Naive thymus-derived CD4-positive, alpha-beta T cell (primary cell): ENCODE measurements at places on chromosomes 2 and 18. TPM values are rescaled to one million over a fixed set of nuclear protein-coding genes. Genes with fewer than 3 reads are reported as not detected.

AP1S3 gene
- 0.88 TPM for total RNA-seq

C2orf78 gene
- total RNA-seq = not detected

STRADB gene
- total RNA-seq = 17.8 and 18.4 TPM in 2 replicates

BOLL gene
- not detected for total RNA-seq

KCNG2 gene
- total RNA-seq = not detected in 2 replicates

TET3 gene
- 24.9 TPM for total RNA-seq

MEP1B gene
- total RNA-seq = 0.35 TPM

PLCD4 gene
- total RNA-seq = 0.45 TPM

NGEF gene
- not detected in 2 replicates for total RNA-seq

SLC40A1 gene
- total RNA-seq = 24.4 TPM

ATOH8 gene
- total RNA-seq = not detected

C1D gene
- 13.8 TPM for total RNA-seq

POTEE gene
- total RNA-seq = 2.0 and 2.1 TPM in 2 replicates

EHD3 gene
- total RNA-seq = 3.5 TPM

MC5R gene
- not detected for total RNA-seq

SLC14A1 gene
- total RNA-seq = 3.3 TPM

GREB1 gene
- total RNA-seq = not detected

GNLY gene
- 84.7 TPM for total RNA-seq

CYP27A1 gene
- total RNA-seq = 0.19 TPM in 1 of 2 replicates, not detected in the other

SAG gene
- 0.48 and 0.65 TPM in 2 replicates for total RNA-seq

ANKRD62 gene
- total RNA-seq = not detected

HNMT gene
- total RNA-seq = 2.2 TPM

LDLRAD4 gene
- 62.2 TPM for total RNA-seq

HRH4 gene
- total RNA-seq = 0.19 and 0.31 TPM in 2 replicates

SUCLG1 gene
- total RNA-seq = 47.9 TPM

PIK3C3 gene
- total RNA-seq = 61.5 TPM

ALLC gene
- total RNA-seq = not detected

DNAH7 gene
- total RNA-seq = not detected

BMP10 gene
- total RNA-seq = not detected

PFN4 gene
- not detected for total RNA-seq

LBH gene
- total RNA-seq = 481 TPM

CFAP53 gene
- total RNA-seq = 0.27 TPM

C18orf54 gene
- 3.6 TPM for total RNA-seq

DPY30 gene
- total RNA-seq = 21.4 TPM

SS18 gene
- total RNA-seq = 77.3 TPM

CD8B gene
- 1.3 TPM for total RNA-seq

CNTNAP5 gene
- total RNA-seq = not detected

CAMKMT gene
- 18.7 TPM for total RNA-seq

UGT1A6 gene
- total RNA-seq = not detected

BIRC6 gene
- 130 TPM in 2 replicates for total RNA-seq

ATP8B1 gene
- not detected for total RNA-seq

RGPD4 gene
- 0.16 TPM for total RNA-seq

IGFBP5 gene
- not detected for total RNA-seq

C2orf66 gene
- not detected for total RNA-seq

ARHGEF33 gene
- not detected for total RNA-seq

IL1F10 gene
- total RNA-seq = not detected

SLC5A7 gene
- not detected for total RNA-seq
